ENCODE measurements at places on chromosomes 4 and X. TPM values are rescaled to one million over a fixed set of nuclear protein-coding genes. Genes with fewer than 3 reads are reported as not detected.

Gene MAGEA11
- not detected for total RNA-seq

Gene CT83
- not detected for total RNA-seq

Gene UCHL1
- 443 TPM for total RNA-seq

Gene STBD1
- 6.7 TPM for total RNA-seq

Gene TMEM154
- 17.2 TPM for total RNA-seq

Gene HMX1
- total RNA-seq, result not detected

Gene RAB40AL
- not detected for total RNA-seq

Gene FAM184B
- total RNA-seq, result not detected

Gene IGBP1
- 59.1 TPM for total RNA-seq

Gene CCKAR
- not detected for total RNA-seq

Gene C4orf51
- not detected for total RNA-seq

Gene PABPC1L2B
- total RNA-seq, result not detected

Gene LANCL3
- not detected for total RNA-seq

Gene RNF175
- not detected for total RNA-seq

Gene SRPX2
- 36.7 TPM for total RNA-seq

Gene HELT
- total RNA-seq, result not detected

Gene REELD1
- total RNA-seq, result not detected

Gene AMER1
- total RNA-seq, result 2.3 TPM
